Thoracic aorta (tissue), 2 donors: ENCODE measurements at places on chromosomes 5 and 9. TPM values are rescaled to one million over a fixed set of nuclear protein-coding genes. Genes with fewer than 3 reads are reported as not detected.

GRCh38 chr9:2595973-2596372 is 25.6 kb upstream of the VLDLR start:
- no peak for DNase-seq

TTC1 gene
- 20.7 TPM for total RNA-seq

DNA sequence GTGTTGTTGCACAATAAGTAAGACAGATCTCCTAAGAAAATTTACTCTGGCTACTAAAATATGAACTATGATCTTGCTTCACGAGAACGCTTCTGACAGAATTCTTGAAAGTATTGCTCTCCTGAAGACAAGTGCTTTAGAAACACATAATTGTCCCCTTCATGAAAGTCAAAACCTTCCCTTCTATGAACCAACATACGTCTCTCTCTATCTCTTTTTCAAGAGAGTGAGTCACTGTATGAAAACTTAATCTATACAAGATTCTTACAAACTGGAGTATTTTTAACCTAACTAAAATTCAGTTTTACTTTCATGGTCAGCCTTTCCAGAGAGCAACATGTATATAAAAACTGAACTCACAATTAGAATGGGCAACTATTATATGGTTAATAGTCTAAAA is 688.0 kb upstream of the CTNND2 start:
- no peak for DNase-seq

GRCh38 chr5:61389609-61390008 is 57.6 kb downstream of the ZSWIM6 start:
- no peak for DNase-seq

IL4 gene
- total RNA-seq, result not detected

DNA sequence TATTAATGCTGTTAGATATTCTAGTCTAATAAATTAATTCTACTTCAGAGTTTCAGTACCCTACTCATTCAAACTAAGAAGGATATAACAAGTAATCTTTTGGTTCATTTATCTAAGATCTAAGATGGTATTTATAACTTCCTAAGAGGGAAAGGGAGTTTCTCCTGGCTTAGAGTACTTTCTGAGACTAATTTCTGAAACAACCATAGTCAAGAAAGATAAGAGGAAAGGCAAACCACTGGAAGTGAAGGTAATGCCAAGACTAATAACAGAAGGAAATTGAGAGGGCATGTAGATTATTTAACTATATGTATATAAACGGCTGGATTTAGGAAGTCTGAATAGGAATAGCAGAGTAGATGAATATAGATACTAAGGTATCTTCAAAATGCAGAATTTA is 112.4 kb upstream of the ACOT12 start:
- DNase-seq, result no peak

DNA sequence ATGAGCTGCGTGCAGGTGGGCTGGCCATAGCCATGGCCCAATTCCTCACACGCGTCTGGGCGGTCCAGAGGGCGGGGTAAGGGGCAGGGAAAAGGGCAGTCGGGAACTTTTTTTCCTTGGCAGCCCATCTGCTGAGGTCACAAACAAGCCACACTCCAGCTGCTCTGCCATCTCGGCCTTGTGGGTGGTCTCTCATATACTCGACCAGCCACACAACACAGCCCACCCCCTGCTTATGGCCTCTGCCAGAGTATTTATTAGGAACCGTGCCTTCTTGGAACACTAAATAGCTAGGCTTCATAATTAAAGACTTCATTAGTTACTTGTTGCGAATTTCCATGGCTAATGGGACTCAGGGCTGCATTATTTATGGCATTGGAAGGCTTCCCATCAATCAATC is 98.5 kb upstream of the LHFPL2 start:
- DNase-seq, result no peak

DNA sequence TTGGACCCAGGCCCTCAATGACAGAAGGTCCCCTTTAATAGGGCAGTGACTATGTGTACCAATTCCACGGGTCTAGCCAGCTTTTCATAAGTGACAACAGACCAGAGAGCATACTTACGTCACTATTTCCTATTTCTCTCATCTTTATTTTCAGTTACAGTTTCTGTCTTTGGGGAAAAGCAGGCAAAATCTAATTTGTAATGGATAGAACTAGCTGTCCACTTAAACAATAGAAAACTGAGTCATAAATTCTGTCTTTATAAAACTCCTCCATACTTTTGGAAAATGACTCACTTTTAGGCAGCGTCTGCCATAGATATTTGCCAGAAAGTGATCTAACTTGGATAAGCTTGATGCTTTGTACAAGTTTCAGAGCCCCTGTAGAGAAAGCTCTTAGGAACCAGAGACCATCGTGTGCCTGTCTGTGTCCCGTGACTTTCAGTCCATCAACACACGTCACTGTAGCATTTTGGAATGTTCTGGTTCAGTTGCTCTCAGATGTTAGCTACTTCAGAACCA is 101.9 kb downstream of the F2RL2 start:
- DNase-seq, result no peak

GRCh38 chr5:109649318-109649717 is 40.4 kb upstream of the MAN2A1 start:
- no peak for DNase-seq

DNA sequence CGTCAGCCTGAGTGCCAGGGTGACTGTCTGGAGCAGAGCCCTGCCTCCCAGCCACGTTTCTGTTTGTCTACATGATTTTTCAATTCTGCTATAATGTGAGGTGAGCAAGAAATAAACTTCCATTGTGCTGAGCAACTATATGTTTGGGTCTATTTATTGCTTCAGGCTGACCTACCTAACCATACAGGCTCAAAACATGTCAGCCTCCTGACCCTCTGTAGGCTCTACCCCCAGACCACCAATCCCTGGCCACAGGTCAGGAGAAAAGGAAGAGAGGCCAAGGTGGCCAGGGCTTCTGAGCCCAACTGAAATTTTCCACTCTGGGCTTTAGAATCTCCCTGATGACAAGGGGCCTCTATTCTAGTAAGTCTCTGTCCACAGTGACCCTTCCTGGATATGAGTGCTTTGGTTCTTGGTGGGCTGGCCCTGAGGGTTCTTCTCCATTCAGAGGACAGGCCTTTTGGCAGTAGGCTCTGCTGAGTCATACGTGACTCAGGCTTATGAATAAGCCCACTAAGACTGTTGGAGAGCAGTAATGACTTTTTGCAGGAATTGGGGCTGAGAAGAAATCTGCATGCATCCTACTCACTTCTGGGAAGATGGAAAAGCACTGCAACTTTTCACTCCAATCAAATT is 117.2 kb upstream of the TBCA start:
- peak; percentile 45 for DNase-seq

ZNF879 gene
- 6.3 TPM for total RNA-seq

SNX24 gene
- total RNA-seq, result 15.6 TPM

GRCh38 chr5:116773926-116774325 is 199.3 kb upstream of the SEMA6A start:
- DNase-seq, result no peak

DNA sequence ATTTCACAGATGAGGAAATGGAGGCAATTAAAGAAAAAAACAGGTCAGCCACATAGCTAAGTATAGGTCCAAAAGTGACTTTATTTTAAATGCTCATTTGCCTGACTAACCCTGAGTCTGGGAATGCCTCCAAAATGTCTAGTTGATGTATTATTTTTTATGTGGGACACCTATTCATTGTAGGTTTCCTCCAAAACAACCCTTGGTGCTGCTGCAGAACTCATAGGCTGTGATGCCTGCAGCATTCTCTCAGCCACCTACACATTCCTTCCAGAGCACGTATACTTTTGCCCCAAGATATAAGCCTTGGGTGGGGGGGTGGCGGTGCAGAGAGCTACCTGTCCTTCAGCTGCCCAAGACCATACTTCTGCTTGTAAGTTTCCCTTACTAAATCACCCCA is 77.4 kb downstream of the MSX2 start:
- DNase-seq, result no peak

DNA sequence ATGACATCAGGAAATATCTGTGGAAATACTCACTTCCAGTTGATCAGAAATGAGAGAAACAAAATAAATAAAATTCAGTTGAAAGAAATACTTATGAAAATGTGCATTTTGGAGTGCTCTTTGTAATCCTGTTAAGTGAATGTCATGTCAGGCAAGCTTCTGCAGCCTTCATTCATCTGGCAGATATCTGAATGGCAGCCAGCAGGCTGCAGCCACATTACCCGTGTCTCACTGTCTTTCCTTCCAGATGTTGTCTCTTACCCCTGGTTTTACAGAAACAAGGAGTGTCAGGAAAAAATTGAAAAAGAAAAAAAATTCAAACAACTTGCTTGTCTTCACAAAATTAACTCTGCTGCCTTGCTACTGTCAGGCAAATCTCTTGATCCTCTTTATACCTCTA is 445.0 kb upstream of the RIOK2 start:
- no peak for DNase-seq

DNA sequence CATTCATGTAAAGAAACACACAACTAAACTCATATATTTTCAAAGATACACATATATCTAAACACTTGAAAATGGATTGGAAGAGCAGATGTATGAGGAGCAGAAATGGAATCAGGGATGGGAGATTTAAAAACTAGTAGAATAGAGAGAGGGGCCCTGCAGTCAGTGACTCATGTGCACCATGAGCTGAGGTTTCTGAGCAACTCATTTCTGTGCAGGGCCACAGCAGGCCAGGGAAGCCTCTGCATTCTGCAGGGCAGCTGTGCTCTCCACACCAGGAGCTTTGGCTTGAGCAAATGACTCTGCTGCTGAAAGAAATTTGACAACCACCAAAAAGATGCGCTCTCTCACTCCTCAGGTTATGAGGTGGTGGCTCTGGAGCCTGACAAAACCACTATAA is 27.1 kb downstream of the LHX6 start:
- no peak for DNase-seq

DNA sequence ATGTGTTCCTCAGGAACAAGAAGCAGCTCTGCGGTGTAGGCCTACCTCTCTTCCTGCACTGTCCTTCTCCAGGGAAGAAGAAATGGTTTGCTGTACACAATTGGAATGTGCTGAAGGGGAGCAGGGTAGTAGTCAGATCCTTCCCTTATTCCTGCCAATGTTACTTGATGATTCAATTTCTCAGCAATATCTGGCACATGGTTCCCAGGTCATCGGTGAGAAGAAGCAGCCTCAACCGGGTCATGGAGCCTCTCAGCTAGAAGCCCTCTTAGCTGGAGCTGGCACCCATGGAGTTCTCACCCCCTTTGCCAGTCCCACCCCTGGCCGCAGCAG is 36.9 kb downstream of the ACTBL2 start:
- no peak for DNase-seq

GRCh38 chr5:39857041-39857440 is 432.3 kb upstream of the DAB2 start:
- DNase-seq, result no peak

DNA sequence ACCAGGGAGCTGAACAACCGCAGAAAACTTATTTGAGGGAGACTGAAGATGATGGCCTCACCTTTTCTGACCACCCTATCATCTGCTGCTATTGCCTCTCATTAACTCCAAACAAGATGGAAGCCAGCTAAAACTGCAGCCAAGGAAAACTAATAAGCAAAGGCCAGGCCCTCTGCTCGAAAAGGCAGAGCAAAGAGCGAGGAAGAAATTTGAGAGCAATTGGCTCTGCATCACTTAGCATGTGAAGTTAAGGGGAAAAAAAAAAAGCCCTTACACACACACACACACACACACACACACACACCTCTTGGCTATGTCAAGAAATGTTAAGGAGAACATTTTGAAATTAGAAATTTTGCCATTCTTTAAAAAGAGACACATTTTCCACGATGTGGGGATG is 228.1 kb upstream of the CYLC2 start:
- DNase-seq, result no peak

DNA sequence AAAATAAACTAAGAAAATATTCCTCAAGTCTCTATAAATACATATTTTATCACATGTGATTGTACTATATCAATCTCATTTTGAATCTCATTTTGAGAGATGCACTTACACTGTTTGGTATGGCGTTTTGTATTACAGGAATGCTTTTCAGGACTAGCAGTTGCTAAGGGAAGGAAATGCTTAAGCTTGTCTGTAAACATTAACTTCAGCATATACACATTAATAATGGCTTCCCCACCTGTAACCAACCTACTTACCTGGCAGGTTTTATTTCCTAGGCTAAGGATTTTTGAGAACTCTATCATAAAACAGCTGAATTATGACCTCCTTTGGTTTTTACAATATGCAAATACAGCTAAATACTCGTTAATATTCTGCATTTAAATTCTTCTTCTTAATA is 141.0 kb upstream of the GRHPR start:
- no peak for DNase-seq

- no peak for DNase-seq
Observed at GRCh38 chr5:34626036-34626435, 30.1 kb upstream of the RAI14 start.

DNA sequence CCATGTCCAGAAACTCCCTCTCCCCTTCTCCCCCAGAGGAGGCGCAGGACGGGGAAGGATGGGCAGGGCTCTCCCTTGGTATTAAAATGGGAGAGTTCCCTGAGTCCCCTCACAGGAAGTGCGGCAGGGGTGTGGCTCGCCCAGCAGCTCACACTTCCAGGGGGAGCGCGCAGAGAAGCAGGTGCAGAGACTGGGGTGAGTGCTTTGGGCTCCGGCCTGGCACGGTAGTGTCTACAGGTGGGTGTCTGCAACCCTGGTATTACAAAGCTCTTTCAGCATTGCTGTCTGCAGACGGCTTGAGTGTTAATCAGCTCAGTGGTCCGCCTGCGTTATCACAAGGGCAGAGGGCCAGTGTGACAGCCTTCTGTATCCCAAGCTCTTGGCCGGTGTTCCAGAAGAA is 114.9 kb upstream of the FBXL7 start:
- DNase-seq, result no peak

DNA sequence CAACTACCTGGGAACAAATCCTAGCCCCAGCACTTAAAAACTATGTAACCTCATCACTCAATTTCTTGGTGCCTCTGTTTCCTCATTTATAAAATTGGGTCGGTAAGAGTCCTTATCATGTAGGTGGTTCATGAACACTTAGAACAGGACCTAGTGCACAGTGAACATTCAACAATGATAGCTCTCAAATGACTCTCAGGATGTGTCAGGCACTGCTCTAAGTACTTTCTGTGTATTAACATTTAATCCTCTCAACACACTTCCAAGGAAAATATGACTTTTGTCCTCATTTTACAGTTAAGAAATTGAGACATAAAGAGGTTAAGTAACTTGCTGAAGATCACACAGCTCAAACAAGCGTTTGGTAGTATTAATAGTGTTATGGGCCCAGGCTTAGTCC is 202.1 kb upstream of the KLF4 start:
- DNase-seq, result no peak

- no peak for DNase-seq
Observed at GRCh38 chr5:129691220-129691619, 56.7 kb upstream of the MINAR2 start.

DNA sequence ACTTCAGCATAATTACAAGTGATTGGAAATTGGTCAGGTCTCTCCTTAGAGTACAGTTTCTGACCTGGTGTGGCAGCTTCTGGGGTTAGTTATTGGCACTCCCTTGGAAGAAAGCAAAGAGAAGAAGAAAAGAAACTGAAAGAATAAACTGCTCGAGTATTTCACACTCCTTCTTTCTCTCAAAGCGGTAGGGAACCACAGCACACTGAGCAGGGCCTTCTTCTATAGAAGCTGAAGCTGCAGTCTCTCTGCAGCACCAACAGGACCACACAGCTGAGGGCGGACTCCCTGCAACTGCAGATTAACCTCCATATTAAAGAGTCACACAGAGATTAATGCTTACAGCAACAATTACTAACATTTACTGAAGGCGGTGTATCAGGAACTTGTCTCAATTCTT is 152.0 kb downstream of the TRPM6 start:
- no peak for DNase-seq
